ENCODE measurements at places on chromosomes 7 and 10.

DNA sequence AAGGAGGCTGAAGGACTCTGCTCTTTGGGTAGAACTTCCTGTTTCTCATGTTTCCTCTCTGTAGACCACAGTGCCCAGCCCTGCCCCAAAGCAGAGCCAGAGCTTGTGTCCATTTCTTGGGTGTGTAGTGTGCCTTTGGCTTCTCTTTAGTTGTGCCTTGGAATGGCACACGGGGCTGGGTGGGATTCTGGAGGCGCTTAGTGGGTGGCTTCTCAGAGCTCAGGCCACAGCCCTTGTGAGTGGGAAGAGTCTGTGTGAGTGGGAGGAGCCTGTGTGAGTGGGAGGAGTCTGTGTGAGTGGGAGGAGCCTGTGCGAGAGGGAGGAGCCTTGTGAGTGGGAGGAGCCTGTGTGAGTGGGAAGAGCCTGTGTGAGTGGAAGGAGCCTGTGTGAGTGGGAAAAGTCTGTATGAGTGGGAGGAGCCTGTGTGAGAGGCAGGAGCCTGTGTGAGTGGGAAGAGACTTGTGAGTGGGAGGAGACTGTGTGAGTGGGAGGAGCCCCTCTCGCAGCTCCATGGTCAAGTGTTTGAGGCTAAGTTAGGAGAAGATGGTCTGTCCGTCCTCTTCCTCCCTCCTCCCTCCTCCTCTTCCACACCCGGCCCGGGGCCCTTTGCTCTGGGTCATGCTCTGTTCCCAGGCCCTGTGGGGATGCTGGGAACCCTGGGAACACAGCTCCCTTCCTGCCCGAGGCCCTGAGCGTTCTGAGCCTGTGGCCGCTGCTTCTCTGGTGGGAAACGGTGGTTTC is 153.0 kb downstream of the GRK5 start:
- no peak for DNase-seq

GRCh38 chr7:98458090-98458875 is 57.4 kb upstream of the BAIAP2L1 start:
- no peak for DNase-seq

- DNase-seq: no peak
Observed at GRCh38 chr7:1526271-1526754, 4.2 kb upstream of the MAFK start.

GRCh38 chr7:108014747-108015682 is 12.1 kb upstream of the LAMB1 start:
- no peak for DNase-seq
